ENCODE measurements at places on chromosomes 7 and 10.

- no peak for DNase-seq
These were observed 23.7 kb downstream of the MDH2 start for GRCh38 chr7:76071316-76072242.

- DNase-seq, result no peak
These were observed 396.5 kb upstream of the NPVF start for GRCh38 chr7:25624833-25625232.

- DNase-seq, result no peak
These were observed 109.5 kb downstream of the PARP12 start for GRCh38 chr7:139953229-139953628.

- no peak for DNase-seq
These were observed 10.7 kb upstream of the CHST15 start for GRCh38 chr10:124104011-124104627.

GRCh38 chr7:117020591-117020973 lies 67.3 kb downstream of the ST7 start:
- DNase-seq, result no peak

- no peak for DNase-seq
These were observed 12.2 kb downstream of the DNAJB9 start for GRCh38 chr7:108581655-108582491.

DNA sequence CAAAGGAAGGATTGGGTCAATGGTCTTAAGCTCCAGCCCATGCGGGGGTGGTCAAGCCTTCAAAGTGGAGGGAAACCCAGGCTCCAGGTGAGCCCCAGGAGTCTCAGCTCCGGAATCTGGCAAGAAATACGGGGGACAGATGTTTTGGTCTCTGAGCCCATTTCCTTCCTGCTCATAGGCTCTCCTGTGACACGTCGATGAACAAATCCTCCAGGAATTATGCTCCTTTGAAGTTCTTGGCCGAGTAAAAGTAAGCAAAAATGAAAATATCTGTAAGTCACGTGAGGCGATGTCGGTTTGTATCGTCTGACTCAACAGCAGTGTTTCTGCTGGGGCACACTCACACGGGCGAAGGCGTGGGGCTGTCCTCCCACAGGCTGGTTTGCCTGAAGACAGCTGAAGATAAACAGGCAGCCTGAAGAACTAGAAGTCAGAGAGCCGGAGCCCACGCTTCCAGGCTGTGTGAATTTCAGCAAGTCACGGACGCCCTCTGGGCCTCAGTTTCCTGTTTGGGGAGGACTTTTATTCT lies 52.6 kb upstream of the SMNDC1 start:
- no peak for DNase-seq

GRCh38 chr7:28942168-28942567 lies 16.0 kb downstream of the TRIL start:
- no peak for DNase-seq

DNA sequence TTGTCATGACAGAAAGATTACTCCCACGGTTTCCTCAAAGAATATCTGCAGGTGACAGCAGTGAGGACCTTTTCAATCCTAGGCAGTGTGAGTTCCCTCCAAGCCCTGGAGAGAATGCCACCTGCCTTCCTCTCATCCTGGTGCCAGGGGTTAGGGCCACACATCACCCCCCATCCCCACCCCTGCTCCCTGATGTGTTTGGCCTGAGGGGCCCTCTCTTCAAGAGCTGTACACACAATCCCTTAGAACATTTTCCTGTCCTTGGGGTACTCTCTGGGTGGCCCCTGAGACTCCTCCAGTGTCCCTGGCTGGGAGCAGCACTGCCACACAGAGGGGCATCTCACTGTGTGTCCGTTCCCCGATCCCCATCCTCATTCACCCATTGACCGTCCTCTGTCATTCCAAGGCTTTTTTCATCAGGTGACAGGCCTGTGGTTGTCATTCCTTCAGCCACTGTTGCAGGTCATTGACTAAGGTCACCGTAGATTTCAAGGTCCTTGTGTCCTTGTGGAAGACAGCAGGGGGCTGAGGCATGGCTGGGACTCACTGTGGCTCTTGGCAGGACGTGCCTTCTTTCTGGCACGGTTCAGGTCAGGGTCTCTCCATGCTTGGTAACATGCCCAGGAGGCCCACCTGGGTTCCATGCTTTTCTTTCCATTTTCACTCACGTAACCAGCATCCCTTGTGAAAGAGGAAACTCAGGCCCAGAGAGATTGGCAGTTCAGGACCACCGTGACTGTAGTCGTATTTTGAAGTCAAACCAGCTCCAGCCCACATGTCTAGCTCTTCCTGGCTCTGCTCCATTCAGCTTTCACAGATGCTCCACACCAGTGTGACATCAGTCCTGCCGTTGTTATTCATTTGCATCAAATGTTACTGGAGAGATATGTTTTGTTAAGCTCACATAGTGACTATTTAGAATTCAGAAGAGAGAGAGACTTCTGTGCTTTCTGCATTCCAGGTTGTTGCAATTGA lies 26.8 kb upstream of the BTBD16 start:
- DNase-seq, result no peak

DNA sequence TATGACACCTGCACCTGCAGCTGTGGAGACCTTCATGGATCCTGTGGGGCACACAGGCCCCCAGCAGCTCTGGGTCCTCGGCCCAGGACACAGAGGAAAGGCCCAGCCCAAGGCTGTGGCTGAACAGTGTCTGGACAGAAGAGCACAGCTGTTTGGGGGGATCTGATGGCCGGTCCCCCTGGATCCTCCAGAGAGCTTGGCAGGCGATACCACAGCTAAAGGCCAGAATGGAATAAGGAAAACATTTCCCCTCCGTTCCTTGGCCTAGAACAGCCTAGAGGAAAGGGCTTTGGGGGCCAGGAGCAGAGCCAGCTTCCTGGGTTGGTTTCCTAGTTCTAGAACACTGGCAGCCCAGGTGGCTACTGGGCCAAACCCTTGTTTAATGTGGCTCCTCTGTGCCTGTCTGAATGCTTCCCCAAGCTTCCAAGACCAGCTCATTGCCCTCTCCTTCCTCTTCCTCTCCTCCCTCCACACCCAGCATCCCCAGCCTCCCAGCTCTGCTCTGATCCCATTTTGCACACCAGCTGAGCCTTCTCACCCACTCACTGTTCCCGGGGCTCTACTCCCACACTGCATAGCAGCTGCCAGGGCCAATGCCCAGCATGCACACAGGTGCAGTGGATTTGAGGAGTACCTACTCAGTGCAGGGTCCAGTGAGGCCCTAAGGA lies 46.9 kb downstream of the GPAM start:
- DNase-seq, result no peak

DNA sequence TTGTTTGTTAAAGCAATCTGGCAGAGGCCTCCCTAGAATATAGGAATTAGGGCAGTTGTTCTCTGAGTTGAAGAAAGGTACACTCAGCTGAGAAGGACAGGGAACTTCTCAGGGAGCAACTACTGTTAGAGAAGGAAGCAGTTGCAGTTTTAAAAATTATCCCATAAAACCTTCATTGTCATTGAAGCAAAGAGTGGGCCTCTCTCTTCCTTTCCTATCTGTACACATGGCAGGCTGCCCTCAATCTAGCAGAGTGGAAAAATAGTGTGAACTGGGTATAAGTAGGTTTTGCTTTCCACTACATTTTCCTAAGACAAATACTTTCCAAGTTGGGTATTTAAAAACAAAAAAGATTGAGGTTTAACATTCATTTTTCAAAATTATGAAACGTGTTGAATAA lies 236.7 kb upstream of the KLF14 start:
- DNase-seq, result no peak

DNA sequence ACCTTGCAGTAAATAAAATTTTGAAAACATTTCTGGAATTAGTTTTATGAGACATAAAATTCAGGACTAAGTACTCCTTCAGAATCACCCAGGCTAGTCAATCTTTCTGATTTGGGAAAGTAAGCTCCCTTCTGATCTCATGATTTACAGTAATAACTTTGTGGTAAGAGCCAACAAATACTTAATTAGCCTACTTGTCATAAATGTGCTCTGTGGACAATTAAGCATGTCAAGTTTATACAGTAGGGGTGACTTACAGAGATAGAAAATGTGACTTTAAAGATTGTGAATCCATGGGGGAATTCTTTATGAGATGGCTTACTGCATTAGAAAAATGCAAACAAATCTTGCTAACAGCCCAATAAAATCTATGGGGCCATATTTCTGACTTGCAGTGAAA lies 616.9 kb upstream of the GHITM start:
- no peak for DNase-seq

GRCh38 chr10:114374053-114374791 lies 30.1 kb downstream of the AFAP1L2 start:
- peak; percentile 53 for DNase-seq

DNA sequence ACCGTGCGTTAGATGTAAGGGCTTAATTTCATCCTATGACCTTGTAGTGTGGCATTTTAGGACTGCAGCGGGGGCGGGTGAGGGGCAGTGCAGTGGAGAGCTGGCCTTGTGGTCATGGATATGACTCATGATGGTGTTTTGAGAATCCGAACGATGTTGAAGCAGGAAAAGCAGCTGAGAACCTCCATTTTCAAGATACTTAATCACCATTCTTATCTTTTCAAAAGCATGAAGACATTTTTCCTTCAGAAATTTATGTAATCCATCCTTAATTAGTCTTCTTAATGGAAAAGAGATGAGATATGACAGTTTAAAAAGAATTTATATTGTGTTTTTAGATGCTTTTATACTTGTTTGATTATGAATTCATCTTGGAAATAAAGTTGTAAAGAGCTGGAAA lies 9.6 kb downstream of the ATP5F1C start:
- no peak for DNase-seq

GRCh38 chr7:105173586-105173985 lies 159.6 kb downstream of the KMT2E start:
- DNase-seq, result no peak

- DNase-seq, result peak; percentile 78
These were observed at the start of gene SVIL for GRCh38 chr10:29634764-29635625. SVIL (minus strand) TSS chr10:29634971; CDS start chr10:29555058, 79,913 bp downstream.

DNA sequence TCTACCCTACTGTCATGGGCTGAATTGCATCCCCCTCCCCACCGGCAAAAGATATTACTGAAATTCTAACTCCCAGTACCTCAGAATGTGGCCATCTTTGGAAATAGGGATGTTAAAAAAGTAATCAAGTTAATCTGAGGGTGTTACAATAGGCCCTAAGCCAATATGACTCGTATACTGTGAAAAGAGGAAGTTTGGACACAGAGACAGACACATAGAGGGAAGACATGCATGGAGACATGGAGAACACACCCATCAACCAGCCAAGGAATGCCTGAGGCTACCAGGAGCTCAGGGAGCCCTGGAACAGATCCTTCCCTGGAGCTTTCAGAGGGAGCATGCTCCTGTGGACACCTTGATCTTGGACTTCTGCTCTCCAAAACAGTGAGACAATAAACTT lies 138.2 kb upstream of the ADO start:
- DNase-seq, result no peak

DNA sequence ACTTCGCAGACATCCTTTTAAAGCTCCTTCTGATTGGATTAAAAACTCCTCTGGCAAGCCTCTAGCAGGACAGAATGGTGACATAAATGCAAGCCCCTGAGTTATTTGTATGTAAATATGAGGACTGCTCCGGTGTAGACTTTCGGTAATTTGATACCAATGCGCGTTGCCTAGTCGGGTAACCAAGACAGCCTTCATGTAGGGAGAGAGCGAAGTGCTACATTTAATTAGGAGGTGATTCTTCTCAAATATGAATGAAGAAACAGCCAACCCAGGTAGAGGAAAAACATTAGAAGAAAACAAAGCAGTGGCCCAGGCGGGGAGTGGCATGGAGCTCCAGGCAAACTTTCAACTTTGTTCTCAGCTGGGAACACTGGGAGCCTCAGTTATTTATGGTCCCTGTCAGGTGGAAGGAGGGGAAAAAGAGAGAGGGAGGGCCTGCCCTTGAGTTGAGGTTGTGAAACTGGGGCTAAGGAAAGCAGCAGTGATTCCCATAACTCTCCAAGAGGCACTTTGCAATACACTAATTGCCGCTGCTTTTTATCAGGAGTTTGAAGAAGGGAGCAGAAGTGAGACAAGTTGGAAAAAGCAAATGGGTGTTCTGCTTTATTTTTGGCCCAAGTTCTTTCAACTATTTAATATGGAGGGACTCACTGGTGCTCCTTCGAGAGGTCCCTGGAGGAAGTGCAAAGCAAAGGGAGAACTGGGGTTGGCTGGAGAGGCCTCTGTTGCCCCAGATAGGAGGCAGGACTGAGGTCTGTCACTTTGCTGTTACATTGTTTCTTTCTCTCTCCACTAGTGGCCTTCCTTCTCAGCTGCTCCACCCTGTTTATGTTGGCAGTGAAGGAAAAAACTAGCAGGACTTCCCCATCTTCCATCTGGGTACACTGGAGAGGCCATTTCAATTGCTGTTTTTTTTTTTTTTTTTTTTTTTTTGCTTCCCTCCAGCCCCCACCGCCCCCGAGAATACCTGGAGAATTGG lies 234.6 kb upstream of the CCDC6 start:
- DNase-seq, result peak; percentile 76

DNA sequence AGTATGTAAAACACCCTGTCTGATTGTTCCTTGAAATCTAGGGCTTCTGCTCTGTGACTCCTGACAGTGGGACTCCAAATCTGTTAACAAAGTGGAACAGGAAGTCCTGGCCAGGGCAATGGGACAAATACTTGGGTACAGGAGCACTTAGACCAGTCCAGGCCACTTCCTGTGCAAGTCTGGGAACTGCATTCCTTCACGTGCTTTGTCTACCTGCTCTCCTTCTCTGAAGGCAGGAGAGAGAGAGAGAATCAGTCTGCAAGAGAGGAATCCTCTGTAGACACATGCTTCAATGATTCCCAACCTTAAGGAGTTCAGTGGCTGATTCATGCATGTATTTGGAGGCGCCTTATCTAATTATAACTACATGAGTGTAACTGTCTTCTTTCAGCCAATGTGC lies 530.2 kb downstream of the GATA3 start:
- no peak for DNase-seq

GRCh38 chr10:69456880-69457693 lies 5.8 kb downstream of the TSPAN15 start:
- DNase-seq, result no peak

DNA sequence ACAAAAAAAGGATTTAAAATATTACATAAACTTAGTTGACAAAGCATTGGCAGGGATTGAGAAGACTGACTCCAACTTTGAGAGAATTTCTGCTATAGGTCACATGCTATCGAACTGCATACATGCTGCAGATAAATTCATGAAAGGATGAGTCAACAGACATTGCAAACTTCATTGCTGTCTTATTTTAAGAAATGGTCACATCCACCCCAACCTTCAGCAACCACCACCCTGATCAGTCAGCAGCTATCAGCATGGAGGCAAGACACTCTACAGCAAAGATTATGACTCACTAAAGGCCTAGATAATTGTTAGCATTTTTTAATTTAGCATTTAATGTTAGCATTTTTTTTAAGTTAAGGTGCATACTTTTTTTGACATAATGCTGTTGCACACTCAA lies 73.6 kb downstream of the AGK start:
- no peak for DNase-seq

DNA sequence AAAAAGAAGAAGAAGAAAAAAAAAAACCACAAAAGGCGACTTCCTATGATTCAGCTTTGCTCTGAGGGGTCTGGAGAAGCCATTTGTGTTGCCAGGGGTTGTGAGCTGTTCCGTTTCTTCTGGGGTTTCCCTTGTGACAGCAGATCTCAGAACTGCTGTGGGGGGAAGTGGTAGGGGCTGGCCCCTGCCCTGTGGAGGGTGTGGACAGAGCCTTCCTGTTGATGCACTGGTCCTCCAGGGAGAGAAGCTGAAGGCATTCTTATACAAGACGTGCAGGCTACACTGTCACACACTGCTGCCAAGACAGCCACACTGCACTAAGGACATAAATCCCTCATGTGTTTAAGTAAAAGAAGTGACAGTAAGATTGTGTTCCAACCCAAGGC lies 17.3 kb upstream of the CSGALNACT2 start:
- no peak for DNase-seq

GRCh38 chr10:116269619-116270018 lies 3.4 kb downstream of the GFRA1 start:
- no peak for DNase-seq

All from colonic mucosa (tissue), 4 donors.